MM.1S (cell line): ENCODE measurements at places on chromosomes 12 and 14.

- DNase-seq: no peak
Measured at GRCh38 chr14:47194055-47194454, 481.4 kb downstream of the MDGA2 start.

DNA sequence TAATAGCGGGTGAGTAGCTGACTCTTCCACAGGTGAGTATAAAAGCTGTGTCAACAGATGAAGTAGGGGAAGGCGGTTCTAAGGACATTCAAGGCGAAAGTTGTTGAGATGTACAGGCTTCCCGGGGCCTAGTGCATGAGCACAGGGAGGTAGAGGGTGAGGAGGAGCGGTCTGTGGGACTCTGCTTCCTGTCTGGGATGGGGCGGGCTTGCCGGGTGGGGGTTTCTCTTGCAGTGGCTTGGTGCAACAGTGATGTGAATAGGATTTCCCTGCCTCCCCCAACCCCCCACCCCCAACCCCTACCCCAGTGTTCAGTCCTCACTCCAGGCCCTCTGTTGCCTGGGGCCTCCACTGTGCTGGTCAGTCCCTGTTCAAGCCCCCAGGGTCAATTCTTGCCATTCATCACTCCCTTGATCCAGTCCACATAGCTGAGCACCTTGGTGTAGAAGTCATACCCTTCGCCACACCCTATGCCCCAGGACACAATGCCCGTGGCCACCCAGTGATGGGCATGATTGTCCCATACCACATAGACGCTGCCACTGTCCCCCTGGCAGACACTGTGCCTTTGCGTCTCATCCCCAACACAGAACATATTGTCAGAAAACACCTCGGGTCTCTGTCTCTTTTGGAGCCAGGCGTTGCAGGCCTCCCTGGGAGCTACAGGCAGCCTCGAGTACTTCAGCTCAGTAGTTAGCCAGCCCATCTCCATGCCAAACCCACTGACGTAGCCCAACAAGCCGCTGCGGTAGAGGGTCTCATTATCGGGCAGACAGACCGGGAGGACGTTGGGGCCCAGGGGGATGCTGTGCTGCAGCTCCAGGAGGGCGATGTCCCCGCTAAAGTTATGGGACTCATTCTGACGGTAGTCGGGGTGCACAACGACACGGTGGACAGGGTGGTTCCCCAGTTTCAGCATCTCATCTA is 4.0 kb upstream of the C1R start:
- DNase-seq: no peak

DNA sequence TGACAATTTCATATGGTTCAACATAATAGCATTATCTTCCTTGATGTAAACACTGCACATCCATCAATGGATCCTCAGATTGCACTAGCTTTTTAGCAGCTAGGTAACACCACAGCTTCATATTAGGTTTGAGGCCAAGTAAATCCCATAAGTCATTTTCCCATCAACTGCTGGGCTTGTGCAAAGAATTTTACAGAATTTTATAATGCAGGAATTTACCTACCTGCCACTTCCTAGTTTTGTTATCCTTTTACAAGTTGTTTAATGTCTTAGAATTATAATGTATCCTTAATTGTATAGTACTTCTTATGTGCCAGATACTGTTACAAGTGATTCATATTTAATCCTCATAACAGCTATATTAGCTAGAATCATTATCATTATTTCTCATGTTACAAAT is 36.4 kb downstream of the CPNE8 start:
- no peak for DNase-seq

GRCh38 chr14:74237441-74237840 is 1.8 kb upstream of the VSX2 start:
- DNase-seq: no peak

GRCh38 chr14:61472801-61473376 is 151.5 kb downstream of the PRKCH start:
- DNase-seq: no peak

DNA sequence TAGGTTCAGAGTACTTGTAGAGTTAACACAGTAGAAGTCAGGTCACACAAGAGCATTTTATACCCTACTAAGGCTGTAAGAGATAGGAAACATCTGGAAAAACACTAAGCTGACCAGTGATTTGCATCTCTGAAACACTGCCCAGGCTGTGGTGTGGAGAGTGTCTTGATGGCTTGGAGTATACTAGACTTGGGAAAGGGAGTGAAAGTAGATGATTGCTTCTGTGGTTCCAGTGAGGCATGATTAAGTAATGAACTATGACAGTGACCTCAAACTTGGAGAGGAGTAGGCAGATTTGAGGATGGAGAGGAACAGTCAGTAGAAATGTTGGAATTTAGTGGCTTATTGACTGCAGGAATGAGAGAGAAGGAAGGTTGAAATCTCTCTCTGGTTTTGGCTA is 201.2 kb downstream of the FLRT2 start:
- no peak for DNase-seq

DNA sequence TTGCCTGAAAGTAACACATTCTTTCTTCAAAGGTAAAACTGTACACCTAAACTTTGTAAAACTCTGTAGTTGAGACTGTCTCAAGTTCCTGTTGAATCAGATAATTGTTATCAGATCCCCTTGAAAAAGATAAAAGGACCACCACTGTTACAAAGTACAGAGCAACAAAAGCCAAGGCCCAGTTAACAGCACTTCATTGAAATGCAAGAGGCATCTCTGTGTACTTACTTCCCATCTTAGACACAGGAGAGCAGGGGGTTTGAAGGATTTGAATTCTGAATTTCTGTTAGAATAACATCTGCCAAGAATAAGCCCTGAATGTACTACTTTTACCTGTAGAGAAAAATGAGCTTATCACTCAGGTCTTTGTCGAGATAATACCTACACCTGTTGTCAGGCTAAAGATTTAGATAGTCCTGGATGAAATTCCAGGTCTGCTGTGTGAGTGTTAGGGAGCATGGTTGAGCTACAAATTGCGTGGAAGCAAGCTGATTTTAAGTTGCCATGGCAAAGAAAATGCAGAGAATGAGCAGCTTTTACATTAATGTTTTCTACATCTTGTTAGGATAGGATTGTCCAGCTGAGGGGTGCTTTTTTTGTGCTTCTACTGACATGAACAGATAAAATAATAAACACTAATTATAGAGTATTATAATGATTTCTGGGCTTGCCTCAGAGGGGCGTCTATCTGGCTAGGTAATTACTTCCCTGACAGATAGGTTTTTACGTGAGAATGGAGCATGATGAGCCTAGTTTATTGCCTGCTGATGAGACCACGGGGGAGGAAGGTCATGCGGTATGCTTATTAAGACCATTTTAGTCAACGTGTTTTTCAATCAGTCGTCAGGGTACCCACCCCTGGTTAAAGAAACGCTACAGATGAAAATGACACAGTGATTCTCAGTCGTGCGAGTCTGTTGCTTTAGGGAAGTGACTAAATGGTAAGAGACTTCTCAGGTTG is 309.2 kb downstream of the PAWR start:
- DNase-seq: no peak

DNA sequence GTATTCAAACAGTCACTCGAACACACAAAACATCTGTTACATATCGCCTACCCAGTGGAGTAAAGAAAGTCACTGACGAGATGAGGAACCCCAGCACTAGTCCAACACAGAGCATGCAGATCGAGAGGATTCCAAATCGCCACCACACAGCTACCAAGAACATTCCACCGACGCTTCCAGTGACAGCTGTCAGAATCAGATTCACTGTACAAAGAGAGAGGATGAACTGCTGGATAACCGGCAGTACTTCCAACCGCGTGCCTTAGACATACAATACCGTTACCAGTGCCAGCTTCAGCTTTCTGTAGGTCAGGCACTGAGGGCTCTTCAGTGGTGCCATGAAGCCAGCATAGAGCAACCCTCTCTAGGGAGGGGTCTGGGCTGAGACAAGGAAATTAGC is 34.5 kb downstream of the TM7SF3 start:
- DNase-seq: no peak

DNA sequence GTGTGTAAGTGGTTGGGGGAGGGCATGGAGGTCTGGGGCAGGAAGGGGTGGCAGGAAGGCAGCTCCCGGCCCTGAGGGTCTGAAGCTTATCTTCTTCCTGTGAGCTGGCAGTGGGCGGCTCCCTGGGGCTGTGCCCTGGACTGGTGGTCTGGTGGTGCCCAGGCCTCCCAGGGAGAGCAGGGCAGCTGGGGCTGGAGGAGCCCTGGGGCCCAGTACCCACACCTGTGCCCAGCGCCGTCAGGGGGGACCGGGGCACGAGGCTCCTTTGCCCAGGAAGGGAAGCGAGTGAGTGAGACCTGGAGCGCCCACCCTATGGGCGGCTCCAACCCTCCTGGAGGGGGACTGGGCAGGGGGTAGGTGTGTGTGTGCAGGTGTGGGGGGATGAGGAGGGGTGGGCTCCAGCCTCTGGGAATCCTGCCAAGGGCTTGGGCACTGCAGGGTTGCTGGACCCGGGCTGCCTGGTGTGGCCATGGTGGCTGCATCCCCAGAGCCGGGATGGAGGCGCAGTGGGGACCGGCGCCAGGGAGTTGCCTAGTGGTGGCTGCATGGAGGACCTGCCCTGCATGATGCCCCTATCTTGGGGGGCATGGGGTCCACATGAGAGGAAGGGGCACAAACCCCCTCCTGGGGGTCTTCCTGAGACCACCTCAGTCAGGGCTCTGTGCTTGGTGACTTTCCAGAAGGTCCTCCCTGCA is 353.6 kb downstream of the TMEM121 start:
- no peak for DNase-seq

- no peak for DNase-seq
Measured at GRCh38 chr14:100844421-100844820, 18.5 kb downstream of the MEG3 start.

DNA sequence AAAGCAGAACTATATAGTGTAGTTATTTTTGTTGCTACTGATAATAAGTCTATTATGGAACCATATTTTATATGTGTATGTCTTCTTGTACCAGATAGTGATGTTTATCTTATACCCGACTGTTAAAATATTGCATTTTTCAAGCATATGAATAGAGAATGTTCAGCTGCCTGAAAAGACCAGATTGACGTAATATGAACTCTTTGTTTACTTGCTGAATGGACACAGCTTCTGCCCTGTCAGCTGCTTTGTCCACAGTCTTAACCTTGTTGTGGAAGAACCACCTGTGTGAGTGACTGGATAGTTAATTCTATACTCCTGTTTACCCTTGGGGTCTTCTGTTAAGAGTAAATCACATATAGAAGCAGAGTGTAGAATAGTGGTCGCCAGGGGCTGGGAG is 109.3 kb downstream of the LGR5 start:
- DNase-seq: no peak

DNA sequence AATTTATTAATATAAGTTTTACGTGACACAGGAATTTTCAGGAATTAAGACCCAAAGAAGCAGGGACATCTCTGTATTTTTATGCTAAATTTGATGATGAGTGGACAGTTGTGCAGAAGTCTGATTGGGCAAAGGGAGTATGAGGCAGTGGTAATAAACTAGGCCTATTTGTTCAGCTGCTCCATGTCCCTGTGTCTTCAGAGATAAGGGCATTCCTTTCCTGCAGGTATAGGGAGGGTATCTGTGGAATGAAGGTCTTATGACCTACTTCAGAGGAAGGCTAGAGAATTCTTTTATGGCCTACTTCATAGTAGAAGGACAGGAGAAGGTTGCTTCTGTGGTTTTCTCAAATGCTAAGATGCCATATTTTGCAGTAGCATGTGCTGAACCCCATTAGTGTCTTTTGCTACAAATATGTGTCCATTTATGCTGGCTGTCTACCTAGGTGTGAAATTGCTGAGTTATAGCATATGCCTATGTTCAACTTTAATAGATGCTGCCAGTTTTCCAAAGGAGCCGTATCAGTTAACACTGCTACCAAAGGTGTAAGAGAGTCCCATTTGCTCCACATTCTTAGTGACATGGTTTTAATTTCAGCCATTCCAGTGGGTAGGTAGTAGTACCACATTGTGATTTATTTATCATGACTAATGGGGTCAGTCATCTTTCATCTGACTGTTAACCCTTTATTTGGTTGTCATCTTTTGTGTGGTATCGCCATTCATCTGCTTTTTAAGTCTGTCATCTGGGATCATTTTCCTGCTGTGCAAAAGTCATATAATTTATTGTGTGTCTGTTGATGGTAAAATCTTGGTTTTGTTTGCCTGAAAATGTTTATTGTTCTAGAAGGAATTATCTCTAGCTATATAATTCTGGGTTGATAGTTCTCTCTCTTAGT is 410.7 kb upstream of the RGS6 start:
- no peak for DNase-seq

DNA sequence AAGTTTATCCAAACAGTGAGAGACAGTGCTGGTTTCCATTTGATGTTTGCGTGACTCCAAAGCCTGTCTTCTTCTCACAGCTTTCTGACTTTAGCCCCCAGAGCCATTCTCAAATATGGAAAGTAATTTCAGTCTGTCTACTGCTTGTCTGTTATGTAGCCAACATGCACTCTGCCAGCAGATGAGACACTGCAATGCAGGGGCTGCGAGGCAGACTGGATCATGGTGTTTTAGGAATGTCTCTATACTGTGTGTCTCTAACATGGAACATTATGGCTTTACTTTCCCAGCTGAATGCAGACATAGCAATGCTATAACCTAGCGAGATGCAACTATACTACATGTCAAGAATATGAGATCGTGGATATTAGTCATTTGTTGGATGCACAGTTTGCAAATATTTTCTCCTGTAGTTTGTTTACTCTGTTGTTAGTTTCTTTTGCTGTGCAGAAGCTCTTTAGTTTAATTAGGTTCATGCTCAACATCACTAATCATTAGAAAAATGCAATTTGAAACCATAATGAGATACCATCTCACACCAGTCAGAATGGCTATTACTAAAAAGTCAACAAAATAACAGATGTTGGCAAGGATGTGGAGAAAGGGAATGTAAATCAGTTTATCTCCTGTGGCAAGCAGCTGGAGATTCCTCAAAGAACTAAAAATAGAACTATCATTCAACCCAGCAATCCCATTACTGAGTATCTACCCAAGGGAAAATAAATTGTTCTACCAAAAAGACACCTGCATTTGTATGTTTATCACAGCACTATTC is 235.8 kb upstream of the TMTC1 start:
- DNase-seq: no peak

DNA sequence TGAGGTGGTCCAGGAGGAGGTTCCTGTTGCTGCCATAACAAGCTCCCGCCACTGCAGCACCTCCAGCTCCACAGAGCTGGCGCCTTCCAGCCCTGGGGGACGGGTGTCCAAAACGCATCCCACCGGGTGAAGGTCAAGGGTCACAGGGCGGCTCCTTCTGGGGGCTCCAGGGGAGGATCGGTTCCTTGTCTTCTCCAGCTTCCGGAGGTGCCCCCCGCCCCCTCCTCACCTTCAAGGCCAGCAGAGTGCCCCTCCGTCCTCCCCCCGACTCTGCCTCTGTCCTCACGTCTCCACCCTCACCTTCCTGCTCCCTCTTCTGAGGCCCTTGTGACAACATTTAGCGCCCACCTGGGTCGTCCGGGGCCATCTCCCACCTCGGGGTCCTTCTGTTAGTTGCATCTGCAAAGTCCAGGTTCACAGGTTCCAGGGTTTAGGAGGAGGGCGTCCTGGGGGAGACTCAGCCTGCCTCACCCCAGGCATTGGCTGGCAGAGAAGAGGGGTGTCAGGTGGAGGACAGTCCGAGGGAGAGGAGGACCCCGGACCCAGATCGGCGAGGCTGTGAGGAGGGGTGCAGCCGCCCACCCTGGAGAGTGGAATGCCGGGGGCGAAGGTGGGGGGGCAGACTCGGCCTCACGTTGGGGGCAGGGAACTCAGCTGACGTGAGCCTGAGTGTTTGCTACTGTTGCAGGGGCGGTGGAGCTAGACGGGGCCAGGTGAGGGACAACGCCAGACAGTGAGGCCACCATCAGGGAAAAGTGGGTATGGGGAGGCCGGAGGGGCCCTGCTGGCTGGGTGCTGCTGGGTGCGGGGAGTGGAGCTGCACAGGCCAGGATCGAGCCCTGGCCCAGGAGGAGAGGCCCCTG is 205.5 kb upstream of the C14orf180 start:
- DNase-seq: no peak

- DNase-seq: peak; percentile 65
Measured at GRCh38 chr12:41521872-41522379, 333.8 kb downstream of the PDZRN4 start.

- no peak for DNase-seq
Measured at GRCh38 chr14:74524076-74524811, 30.7 kb downstream of the ISCA2 start.
